ENCODE measurements at places on chromosomes 7 and 10.

GRCh38 chr7:123143252-123144006 is 56.3 kb downstream of the SLC13A1 start:
- no peak for DNase-seq

- DNase-seq, result no peak
Measured at GRCh38 chr10:51691135-51691534, 8.3 kb downstream of the CSTF2T start.

DNA sequence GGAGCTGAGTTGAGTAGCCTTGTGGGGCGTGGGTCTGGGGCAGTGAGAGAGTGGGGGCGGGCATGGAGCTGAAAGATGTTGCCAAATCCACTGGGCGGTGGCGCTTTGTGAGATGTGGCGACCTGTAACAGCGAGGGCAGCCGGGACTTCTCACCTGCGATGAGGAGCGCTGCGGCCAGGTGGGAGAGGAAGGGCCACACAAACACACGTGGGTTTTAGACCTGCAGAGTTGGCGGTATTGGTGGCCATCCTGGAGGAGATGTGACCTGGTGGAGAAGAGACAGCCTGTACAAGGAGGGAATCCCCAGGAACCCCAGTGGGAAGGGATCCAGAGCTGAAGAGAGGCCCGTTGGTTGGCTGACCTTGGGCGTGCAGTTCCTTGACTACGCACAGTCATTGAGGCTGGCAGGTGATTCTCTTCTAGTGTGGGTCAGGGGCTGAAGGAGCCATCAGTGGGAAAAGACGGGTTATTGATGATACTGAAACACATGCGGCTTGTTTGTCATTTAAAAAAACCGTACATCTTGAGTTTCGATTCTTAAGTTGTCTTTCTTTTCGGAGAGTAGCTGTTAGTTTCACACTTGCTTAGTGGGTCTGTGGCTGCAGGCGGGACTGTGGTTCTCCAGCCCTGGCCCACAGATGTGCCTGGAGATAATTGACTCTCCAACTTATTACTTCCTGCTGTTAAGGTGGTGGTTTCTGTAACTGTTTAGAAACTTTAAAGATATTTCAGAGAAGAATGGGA is 2.4 kb downstream of the CHST12 start:
- no peak for DNase-seq

GRCh38 chr10:58771863-58772262 is 259.2 kb downstream of the BICC1 start:
- DNase-seq, result no peak

GRCh38 chr10:23373156-23373555 is 28.6 kb upstream of the C10orf67 start:
- DNase-seq, result no peak

DNA sequence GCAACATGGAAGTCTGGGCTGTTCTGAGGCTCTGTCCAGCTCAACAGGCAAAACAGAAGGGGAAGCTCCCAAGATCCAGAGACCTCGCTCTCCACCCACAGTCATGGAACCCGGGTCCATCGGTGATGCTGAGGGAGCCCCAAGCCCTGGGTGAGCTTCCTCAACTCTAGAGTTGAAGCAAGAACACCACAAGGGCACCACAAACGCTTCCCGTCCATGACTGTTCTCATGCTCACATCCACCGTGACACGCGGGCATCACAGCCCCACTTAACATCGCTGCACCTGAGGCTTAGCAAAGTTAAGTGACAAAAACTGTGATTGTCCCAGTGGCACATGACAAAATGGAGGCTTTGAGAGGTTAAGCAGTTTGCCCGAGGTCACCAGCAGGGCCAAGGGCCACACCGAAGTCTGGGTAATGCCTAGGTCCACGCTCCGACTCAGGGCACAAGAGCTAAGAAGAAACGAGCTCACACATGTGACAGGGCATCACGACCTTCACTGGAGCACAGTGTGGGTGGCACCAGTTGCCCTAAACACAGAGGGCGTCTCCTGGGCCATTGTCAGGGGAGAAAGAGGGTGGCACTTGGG is 110.6 kb downstream of the OAT start:
- DNase-seq, result no peak

DNA sequence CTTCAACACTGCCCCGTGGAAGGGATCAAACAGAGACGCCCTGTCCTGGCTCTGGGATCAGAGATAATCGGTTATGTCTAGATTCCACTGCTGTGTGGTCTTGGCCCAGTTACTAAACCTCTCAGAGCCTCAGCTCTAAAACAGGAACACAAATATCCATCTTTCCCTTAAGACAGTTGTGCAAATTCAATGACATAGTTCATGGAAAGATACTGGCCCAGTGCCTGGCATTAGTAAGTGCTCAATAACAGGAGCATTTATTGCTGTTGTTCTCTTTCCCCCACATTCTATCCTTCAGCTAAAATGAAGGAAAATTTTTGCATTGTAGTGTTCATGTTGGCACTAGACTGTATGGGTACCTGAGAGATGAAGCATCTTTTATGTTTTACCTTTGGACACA is 58.6 kb downstream of the TACC2 start:
- no peak for DNase-seq

- DNase-seq, result no peak
Measured at GRCh38 chr10:103765981-103766380, 89.4 kb downstream of the SH3PXD2A start.

- peak; percentile 2 for DNase-seq
Measured at GRCh38 chr10:80894311-80894791, 356.6 kb downstream of the SH2D4B start.

- no peak for DNase-seq
Measured at GRCh38 chr7:70097645-70098044, 499.4 kb downstream of the AUTS2 start.

- peak; percentile 14 for DNase-seq
Measured at GRCh38 chr7:118473271-118473670, 248.8 kb downstream of the ANKRD7 start.

- DNase-seq, result no peak
Measured at GRCh38 chr7:115749924-115750323, 280.6 kb downstream of the TFEC start.

GRCh38 chr7:46664453-46664852 is 743.4 kb upstream of the IGFBP3 start:
- DNase-seq, result no peak

DNA sequence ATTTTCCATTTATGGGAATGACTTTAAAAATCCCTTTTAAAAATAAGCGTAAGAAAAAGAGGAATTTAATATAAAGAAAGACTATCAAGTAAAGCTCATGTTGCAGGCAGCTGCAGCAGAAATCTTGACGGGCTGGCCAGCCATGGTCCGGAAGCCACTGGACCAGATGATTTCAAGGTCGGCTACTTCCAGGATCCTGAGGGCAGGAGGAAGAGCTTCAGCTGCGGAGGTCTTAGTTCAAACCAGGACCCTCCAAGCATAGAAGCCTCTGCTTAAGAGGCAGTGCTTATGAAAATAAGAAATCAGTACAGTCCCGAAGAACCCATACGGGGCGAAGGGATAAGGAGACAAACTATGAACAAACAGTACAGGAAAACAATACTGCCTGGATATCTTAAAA is 220.2 kb upstream of the CELF2 start:
- DNase-seq, result no peak

DNA sequence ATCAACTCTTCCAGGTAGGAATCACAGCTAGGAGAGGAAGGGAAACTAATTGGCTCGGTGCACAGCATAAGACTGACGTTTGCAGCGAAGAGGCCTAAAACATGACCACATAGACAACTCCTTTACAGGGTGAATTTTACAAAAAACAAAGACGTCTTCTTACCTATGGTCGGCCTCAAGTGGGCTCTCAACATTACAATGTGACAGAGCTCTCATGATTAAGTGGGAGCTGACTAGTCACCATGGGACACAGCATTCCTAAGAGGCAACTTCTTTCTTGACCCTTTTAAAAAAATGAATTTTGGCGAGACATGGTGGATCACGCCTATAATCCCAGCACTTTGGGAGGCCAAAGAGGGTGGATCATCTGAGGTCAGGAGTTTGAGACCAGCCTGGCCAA is 4.6 kb downstream of the PDIA4 start:
- DNase-seq, result no peak

GRCh38 chr7:26186364-26187311 is 13.9 kb downstream of the HNRNPA2B1 start:
- DNase-seq, result no peak

GRCh38 chr7:142175594-142175993 is 64.1 kb downstream of the MGAM2 start:
- DNase-seq, result no peak
